Neural crest cell (in vitro differentiated cells): ENCODE measurements at places on chromosomes 5 and 9.

- no peak for DNase-seq
These were observed 5.8 kb upstream of the KLHL3 start for GRCh38 chr5:137741718-137742117.

DNA sequence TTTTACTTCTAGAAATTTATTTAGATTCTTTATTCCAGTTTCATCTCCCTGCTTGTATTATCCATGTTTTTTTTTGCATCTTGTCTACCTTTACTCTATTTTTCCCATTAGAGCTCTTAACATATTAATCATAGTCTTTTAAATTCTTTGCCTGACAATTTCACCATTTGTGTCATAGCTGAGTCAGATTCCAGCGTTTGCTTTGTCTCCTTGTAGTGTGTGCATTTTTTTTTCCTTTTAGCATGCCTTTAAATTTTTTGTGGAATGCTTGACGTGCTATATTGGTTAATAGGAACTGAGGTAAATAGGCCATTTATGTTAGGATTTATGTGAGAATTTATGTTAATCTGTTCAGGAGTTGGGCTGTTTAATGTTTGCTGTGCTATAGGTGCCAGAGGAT, 41.8 kb upstream of the NFIL3 start:
- DNase-seq: no peak

DNA sequence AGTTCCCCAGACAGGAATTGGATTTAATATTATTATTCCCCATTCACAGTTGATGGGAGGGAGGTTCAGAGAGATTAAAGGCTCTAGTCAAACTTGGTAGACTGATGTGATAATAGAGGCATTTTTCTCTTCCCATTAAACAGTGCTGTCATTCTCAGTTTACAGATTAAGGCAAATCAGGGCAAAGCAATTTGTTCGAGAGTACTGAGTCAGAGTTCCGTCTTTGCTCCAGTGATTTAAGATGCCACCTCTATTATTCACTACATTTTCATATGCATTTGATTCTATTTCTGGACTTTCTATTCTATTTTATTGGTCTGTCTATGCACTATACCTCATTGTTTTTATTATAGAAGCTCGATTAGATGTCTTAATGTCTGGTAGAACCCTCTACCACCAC, 201.0 kb upstream of the RAI14 start:
- DNase-seq: no peak

- DNase-seq: no peak
These were observed 22.4 kb upstream of the SMIM15 start for GRCh38 chr5:61184708-61185107.

DNA sequence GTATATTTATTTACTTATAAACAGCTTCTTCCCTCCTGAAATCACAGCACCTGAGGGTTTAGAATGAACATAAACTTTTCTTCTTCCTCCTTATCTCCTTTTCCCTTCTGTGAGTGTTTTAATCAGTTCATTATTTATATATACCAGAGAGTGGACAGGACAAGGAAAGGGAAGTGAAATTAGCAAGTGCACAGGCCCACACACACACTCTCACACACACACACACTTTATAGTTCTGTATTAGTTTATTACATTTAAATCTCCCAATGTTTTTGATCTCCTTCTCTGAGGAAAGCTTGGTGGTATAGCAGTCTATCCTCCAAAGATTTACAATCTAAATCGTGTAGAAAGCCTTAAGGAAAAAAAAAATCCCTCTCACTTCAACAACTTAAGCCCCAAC, 353.5 kb downstream of the NDUFS4 start:
- DNase-seq: no peak

- DNase-seq: no peak
These were observed 34.6 kb downstream of the HSPA4 start for GRCh38 chr5:133086366-133086875.

DNA sequence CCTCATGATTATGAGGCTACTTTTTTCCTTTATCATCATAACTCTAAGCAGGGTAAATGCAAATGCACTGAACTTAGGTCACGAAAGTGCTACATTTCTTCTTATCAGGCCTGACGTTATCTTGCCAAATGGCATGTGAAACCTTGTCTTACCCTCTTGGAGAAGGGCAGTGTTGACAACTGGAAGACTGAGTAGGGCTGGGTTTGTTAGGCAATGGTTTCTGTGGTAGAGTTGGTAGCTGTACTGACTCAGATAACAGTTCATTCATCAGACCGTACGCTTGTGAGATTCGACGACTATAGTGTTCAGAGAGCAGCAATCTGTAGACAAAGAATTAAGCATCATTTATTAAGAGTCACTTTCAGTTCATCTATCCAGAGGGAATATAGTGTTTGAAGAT, 127.7 kb downstream of the CPLANE1 start:
- no peak for DNase-seq
